ENCODE measurements at places on chromosomes 13 and 19.
A peak's percentile ranks its signal among the peaks of the same experiment; 100 is the strongest.

- DNase-seq, result no peak
These were observed 7.7 kb downstream of the PPP1R12C start for GRCh38 chr19:55109527-55110291.

- DNase-seq, result no peak
These were observed 124.4 kb downstream of the NALCN start for GRCh38 chr13:101291646-101292515.

DNA sequence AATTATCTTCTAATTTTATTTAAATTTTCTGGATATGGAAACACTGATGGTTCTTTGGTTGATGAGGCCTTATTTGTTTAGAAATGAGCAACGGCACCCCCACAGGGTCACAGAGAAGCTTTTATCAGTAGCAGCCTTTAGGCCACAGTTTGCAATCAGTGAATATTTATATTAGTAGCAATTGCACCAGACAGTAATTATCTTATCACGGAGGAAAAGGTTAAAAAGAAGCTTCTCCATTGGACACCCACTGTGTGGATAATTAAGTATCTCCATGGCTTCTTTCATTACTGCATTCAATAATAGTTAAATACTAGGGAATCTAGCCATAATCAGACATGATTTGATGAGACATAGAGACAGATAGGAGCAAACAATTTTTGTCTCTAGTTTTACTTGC, 2099.2 kb upstream of the PCDH20 start:
- no peak for DNase-seq

- no peak for DNase-seq
These were observed 42.3 kb upstream of the GJB6 start for GRCh38 chr13:20274466-20274865.

- no peak for DNase-seq
These were observed 96.8 kb downstream of the GPR12 start for GRCh38 chr13:26663791-26664190.

DNA sequence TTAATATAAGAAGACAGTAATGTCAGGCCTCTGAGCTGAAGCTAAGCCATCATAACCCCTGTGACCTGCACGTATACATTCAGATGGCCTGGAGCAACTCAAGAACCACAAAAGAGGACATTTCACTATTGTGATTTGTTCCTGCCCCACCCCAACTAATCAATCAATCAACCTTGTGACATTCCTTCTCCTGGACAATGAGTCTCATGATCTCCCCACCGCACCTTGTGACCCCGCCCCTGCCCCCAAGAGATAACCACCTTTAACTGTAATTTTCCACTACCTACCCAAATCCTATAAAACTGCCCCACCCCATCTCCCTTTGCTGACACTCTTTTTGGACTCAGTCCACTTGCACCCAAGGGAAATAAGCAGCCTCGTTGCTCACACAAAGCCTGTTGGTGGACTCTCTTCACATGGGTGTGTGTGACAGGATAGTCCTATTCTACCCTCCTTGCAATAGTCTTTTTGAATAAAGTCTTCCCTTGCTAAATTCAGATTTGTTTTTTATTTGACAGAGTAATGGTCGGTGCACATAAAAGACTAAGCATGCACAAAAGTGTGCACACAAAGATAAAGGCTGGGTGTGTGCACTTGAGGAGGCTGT, 14.0 kb downstream of the CD70 start:
- DNase-seq, result no peak

- no peak for DNase-seq
These were observed 50.0 kb downstream of the BRD4 start for GRCh38 chr19:15282311-15282705.

DNA sequence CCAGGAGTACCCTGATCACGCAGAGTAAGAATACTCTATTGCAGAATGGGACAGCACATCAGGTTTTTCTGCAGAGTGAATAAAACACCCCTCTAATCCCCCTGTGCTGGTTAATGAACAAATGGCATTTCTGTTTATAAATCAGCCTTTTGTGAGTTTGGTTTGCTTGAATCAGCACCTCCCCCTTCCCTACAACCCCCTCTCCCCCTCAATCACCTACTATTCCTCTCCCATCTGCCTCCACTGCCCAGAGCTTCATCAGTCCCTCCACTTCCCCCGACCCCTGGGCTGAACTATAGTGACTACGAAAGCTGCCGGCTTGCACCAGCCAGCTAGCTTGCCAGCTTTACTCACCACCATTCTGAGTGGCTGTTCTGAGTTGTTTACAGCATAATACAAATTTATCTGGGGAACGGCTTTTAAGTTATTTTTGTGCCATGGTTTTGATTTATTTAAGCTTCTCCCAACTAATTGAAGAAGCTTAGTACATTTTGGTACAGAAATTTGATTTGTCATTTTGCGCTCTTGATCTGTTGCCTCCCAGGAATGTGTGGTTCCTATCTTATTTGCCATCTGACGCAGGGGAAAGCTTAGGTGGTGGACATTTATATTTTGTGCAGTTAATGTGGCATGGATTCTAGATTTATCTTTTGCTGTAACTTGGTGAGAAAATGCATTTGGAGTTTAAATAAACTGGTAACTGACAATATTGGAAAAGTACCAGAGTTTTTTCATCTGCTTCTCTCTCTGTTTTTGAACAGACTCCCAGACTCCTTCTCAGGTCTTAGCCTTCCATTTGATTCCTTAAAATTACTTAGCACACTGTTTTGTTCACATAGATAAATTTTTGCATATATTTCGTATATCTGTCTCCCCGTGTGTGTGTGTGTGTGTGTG, 41.7 kb upstream of the WDFY2 start:
- no peak for DNase-seq

- DNase-seq, result no peak
These were observed 14.0 kb upstream of the TMEM255B start for GRCh38 chr13:113745059-113745458.

GRCh38 chr13:66794340-66795031, 435.6 kb downstream of the PCDH9 start:
- no peak for DNase-seq

DNA sequence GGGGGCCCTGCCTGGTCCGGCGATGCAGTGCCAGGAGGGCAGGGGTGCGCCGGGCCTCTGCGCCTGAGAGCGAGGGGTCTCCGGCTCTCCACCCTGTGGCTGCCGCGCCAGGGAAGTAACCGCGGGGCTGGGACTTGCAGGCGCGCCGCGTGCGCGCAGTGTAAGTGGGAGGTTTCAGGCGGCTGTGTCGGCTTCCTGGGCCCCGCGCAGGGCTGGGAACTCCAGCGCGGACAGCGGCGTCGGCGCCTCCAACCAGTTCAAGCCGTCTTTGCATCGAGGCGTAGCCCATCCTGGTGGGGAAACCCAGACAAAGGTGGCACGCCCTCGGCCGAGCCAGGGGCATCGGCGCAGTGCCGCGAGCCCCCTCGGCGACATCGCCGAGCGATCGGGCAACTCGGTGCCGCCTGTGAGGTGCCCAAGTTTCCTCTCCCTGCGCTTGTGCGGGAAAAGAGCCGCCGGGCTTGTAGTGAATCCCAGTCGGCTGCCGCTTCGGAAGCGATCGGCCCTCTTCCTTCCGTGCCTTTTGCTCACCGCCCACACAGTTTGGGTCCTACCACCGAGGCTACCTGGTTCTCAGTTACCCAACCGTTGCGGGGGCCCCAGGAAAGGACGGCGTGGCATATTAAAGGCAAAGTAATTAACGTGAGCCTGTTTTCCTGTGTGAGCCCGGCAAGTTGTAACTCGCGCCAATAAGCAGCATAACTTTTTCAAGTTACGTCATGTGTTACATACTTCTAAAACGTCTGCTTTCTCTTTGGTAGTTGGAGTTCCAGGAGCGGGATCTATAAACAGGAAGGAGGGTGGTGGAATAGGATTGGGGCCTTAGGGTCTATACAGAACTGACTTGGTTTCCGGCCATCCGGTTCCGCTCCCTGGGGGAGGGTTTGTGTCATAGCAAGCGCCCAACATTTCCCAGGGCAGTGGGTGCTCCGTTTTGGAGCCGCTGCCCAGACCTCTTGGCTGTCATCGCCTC, 1.2 kb downstream of the LRCH1 start:
- DNase-seq, result peak; percentile 60

DNA sequence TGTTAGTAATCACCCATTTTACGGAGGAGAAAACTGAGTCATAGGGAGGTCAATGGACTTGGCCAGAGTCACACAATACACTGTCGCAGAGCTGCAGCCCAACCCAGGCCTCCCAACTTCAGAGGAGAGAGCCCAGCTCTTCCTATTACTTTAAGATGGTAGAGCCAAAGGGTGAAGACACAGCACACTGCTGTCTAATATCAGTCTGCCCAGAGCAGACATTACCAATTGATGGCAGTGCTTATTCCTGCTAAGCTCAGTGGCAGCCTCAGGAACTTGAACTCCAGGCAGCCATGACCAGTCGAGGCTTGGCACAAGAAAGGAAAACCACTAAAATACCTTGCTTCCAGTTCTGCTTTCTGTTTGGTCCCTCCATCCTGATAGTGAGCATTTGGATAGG, 18.4 kb downstream of the TMEM150B start:
- no peak for DNase-seq

GRCh38 chr19:30896554-30896953, 452.7 kb downstream of the TSHZ3 start:
- no peak for DNase-seq

All from stimulated activated CD4-positive, alpha-beta T cell treated with anti-CD3 and anti-CD28 coated beads, Interleukin-4, amount 100 ng/mL, for 48 hours (primary cell).